ENCODE measurements at places on chromosomes 2 and 18. TPM values are rescaled to one million over a fixed set of nuclear protein-coding genes. Genes with fewer than 3 reads are reported as not detected.

Gene HOXD9
- 5.6 TPM for polyA plus RNA-seq

Gene GAD1
- polyA plus RNA-seq = 0.43 TPM

Gene MAP3K19
- not detected for polyA plus RNA-seq

Gene ZNF804A
- polyA plus RNA-seq = 0.35 TPM

Gene KIF1A
- polyA plus RNA-seq = 1.2 TPM

Gene AGXT
- 0.49 TPM for polyA plus RNA-seq
